ENCODE measurements at places on chromosomes 12 and 14. TPM values are rescaled to one million over a fixed set of nuclear protein-coding genes. Genes with fewer than 3 reads are reported as not detected.

The SLC38A4 gene
- 1.1 TPM for total RNA-seq

The PRB2 gene
- total RNA-seq, result not detected

The CLEC2A gene
- total RNA-seq, result not detected

The RALGAPA1 gene
- total RNA-seq, result 10.8 TPM

The ALDH1L2 gene
- total RNA-seq, result 9.6 TPM

The PPP1CC gene
- total RNA-seq, result 121 TPM

The SLC22A17 gene
- total RNA-seq, result 4.6 TPM

The STON2 gene
- 6.3 TPM for total RNA-seq

The GPR65 gene
- not detected for total RNA-seq

The MYF6 gene
- not detected for total RNA-seq

The FAM222A gene
- total RNA-seq, result 0.68 TPM

The DEPDC4 gene
- total RNA-seq, result 2.5 TPM

The PPP1R36 gene
- 0.64 TPM for total RNA-seq

The TROAP gene
- total RNA-seq, result 39.8 TPM

The MSI1 gene
- 0.35 TPM for total RNA-seq

The MMP17 gene
- 5.0 TPM for total RNA-seq

Data from H4 (cell line).